Right atrium auricular region (tissue), 2 donors: ENCODE measurements at places on chromosomes 2 and 18. TPM values are rescaled to one million over a fixed set of nuclear protein-coding genes. Genes with fewer than 3 reads are reported as not detected.

DNA sequence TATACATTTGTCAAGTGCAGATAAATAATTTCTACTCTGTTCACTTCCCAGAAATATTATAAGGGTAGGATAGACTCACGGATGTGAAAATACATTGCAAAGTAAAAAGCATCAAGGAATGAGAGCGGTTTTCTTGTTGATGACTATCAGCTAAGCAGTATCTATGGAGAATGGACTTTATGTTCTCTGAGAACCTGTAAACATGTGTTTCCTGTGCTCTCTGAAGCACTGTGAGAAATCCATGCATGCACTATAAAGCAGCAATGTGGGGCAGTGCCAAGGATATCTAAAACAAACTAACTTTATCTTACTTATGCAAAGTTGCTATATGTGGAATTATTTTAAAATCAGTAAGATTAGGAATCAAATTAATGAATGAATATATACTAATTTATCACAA is 4.4 kb upstream of the SIGLEC15 start:
- DNase-seq, result no peak
- no peaks in the 10 kb centered on the region for H3K27me3 ChIP-seq
- H3K36me3 ChIP-seq, result no peaks in the 10 kb centered on the region
- H3K27ac ChIP-seq, result no peak overlapping the region
- no peaks in the 10 kb centered on the region for H3K4me1 ChIP-seq

DNA sequence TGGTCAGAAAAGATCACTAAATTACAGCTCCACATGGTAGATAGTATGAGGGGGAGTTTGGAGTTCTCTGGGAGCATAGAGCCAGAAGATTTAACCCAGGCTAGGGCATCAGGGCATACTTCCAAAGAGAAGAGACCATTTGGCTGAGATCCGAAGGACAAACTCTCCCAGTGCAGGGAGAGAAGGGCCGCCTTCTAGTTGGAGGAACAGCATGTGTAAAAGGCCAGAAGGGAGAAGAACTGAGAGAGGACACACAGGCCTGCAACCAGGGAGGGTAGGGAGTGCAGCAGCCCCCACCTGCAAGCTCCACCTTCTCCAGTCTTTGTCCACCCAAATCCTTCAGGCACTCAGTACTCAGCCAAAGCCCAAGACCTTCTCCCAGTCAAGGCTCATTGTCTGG is 182.0 kb downstream of the GFPT1 start:
- no peak for DNase-seq
- no peak overlapping the region for H3K4me3 ChIP-seq
- no peak overlapping the region for H3K27ac ChIP-seq
- no peaks in the 10 kb centered on the region for H3K4me1 ChIP-seq

GRCh38 chr2:37573451-37574388 is 97.7 kb downstream of the CDC42EP3 start:
- H3K4me1 ChIP-seq, result no peaks in the 10 kb centered on the region
- no peak overlapping the region for H3K27ac ChIP-seq
- H3K36me3 ChIP-seq, result no peaks in the 10 kb centered on the region
- DNase-seq, result no peak
- no peak overlapping the region for H3K4me3 ChIP-seq

GRCh38 chr2:114368705-114369104 is 73.7 kb upstream of the DPP10 start:
- no peaks in the 10 kb centered on the region for H3K36me3 ChIP-seq
- no peak for DNase-seq
- H3K27ac ChIP-seq, result no peak overlapping the region
- no peaks in the 10 kb centered on the region for H3K4me1 ChIP-seq
- H3K27me3 ChIP-seq, result no peaks in the 10 kb centered on the region
- H3K4me3 ChIP-seq, result no peak overlapping the region

DNA sequence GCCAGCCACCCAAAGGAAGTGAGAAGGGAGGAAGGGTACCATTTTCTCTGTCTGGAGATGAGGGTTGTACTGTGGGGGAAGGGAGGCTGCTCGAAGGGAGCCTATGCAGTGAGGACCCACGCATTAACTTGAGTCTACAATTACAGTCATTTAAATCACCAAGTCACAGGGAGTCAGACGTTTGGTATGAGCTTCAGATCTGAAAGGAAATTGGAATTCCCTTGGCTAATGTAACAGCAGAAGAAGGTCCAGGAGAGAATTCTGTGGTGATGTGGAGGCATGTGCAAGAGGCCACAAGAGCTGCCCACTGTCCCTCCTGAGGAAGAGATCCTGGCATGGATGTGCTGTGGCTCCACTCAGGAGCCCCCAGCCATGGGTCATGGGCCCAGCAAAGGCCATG is 22.5 kb downstream of the DAPL1 start:
- no peaks in the 10 kb centered on the region for H3K27me3 ChIP-seq
- H3K4me1 ChIP-seq, result no peaks in the 10 kb centered on the region
- no peak overlapping the region for H3K27ac ChIP-seq
- no peak for DNase-seq

GRCh38 chr2:65790676-65790935 is 358.2 kb upstream of the SPRED2 start:
- H3K27ac ChIP-seq, result no peak overlapping the region
- no peaks in the 10 kb centered on the region for H3K27me3 ChIP-seq
- H3K36me3 ChIP-seq, result no peaks in the 10 kb centered on the region
- no peak for DNase-seq

DNA sequence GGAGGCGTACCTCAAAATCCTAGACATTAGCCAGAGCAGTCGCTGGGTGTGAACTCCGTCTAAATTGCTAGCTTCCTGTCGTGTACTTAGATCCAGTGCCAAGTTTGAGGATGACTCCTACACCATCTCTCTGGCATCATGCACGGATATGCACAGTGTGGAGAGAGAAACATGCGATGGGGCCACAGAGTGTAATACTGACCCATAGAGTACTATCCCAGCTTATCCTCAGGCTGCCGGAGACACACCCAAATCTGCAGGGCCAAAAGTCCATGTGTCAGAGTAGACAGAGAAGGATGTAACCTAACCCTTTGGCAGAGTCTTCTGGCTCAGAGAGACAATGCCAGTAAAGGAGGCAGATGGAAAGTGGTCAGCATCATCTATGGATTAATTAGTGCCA is 84.2 kb downstream of the ARL4C start:
- H3K4me1 ChIP-seq, result no peaks in the 10 kb centered on the region
- no peak for DNase-seq
- no peaks in the 10 kb centered on the region for H3K36me3 ChIP-seq
- H3K4me3 ChIP-seq, result no peak overlapping the region
- no peaks in the 10 kb centered on the region for H3K27me3 ChIP-seq

GRCh38 chr18:73948084-73948483 is 199.6 kb downstream of the FBXO15 start:
- no peaks in the 10 kb centered on the region for H3K36me3 ChIP-seq
- H3K27me3 ChIP-seq, result no peaks in the 10 kb centered on the region
- DNase-seq, result no peak
- no peak overlapping the region for H3K4me3 ChIP-seq
- H3K27ac ChIP-seq, result no peak overlapping the region
- no peaks in the 10 kb centered on the region for H3K4me1 ChIP-seq

GRCh38 chr2:160367887-160368286 is 125.7 kb downstream of the RBMS1 start:
- H3K27ac ChIP-seq, result peak overlapping the region; percentile 36
- no peak for DNase-seq
- no peak overlapping the region for H3K4me3 ChIP-seq
- H3K4me1 ChIP-seq, result peaks cover 100% of the 10 kb centered on the region
- peaks cover 12% of the 10 kb centered on the region for H3K36me3 ChIP-seq

The OSR1 gene
- total RNA-seq, result 12.5 TPM

DNA sequence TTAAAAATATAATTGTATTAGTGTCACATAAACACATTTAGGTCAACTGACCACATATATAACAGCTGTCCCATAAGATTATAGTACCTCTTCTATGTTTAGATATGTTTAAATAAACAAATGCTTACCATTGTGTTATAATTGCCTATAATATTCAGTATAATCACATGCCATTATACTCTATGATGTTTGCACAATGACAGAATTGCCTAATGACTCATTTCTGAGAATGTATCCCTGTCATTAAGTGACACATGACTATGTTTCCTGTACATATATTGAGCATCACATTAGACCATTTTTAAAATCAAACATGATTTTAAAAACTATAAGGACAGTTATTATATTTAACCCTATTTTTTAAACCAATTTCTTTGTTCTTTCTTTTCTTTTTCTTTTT is 89.8 kb downstream of the HS6ST1 start:
- H3K36me3 ChIP-seq, result no peaks in the 10 kb centered on the region
- H3K4me3 ChIP-seq, result no peak overlapping the region
- H3K27ac ChIP-seq, result no peak overlapping the region
- peaks cover 10% of the 10 kb centered on the region for H3K4me1 ChIP-seq
- DNase-seq, result no peak

- H3K27ac ChIP-seq, result no peak overlapping the region
- no peak overlapping the region for H3K4me3 ChIP-seq
- no peaks in the 10 kb centered on the region for H3K27me3 ChIP-seq
- H3K36me3 ChIP-seq, result no peaks in the 10 kb centered on the region
- H3K4me1 ChIP-seq, result no peaks in the 10 kb centered on the region
Observed at GRCh38 chr18:22915337-22915736, 17.8 kb upstream of the RBBP8 start.

- DNase-seq, result no peak
- no peaks in the 10 kb centered on the region for H3K4me1 ChIP-seq
- H3K36me3 ChIP-seq, result no peaks in the 10 kb centered on the region
- H3K27me3 ChIP-seq, result no peaks in the 10 kb centered on the region
- no peak overlapping the region for H3K4me3 ChIP-seq
Observed at GRCh38 chr2:183740241-183740640, 616.0 kb downstream of the NUP35 start.

The DSG1 gene
- 4.7 TPM for total RNA-seq

GRCh38 chr18:74183130-74183529 is 34.8 kb downstream of the TIMM21 start:
- H3K27ac ChIP-seq, result no peak overlapping the region
- H3K36me3 ChIP-seq, result no peaks in the 10 kb centered on the region
- DNase-seq, result no peak
- no peaks in the 10 kb centered on the region for H3K4me1 ChIP-seq

- no peak overlapping the region for H3K4me3 ChIP-seq
- H3K27me3 ChIP-seq, result no peaks in the 10 kb centered on the region
- H3K36me3 ChIP-seq, result no peaks in the 10 kb centered on the region
- no peak for DNase-seq
- no peaks in the 10 kb centered on the region for H3K4me1 ChIP-seq
Observed at GRCh38 chr2:100799686-100800085, 20.3 kb upstream of the NPAS2 start.

DNA sequence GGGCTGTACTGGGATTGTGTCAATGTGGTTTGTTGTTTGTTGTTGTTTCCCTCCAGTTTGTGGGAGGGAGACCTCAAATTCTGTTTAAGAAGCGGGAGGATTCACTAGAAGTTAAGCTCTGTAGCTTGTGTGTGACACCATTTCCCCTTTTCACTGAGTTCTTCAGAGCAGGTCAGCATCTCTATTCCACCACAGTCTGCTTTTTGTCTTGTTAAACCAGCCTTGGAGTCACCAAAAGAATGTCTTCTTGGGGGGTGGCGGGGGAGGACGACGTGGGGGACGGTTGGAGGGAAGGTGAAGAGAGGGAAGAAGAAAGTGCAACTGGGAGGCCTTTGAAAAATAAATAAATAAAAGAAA is 2.3 kb upstream of the BCL11A start:
- no peaks in the 10 kb centered on the region for H3K36me3 ChIP-seq
- peaks cover 52% of the 10 kb centered on the region for H3K4me1 ChIP-seq
- no peak for DNase-seq
- H3K27me3 ChIP-seq, result peaks cover 14% of the 10 kb centered on the region
- H3K27ac ChIP-seq, result no peak overlapping the region
- H3K4me3 ChIP-seq, result no peak overlapping the region

DNA sequence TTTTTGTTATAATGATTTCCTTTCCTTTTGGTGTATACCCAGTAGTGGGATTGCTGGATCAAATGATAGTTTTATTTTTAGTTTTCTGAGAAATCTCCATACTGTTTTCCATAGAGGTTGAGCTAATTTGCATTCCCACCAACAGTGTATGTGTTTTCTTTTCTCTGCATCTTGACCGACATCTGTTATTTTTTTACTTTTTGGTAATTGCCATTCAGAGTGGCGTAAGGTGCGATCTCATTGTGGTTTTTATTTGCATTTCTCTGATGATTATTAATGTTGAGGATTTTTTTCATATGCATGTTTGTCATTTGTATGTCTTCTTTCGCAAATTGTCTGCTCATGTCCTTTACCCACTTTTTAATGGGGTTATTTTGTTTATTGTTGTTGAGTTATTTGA is 58.1 kb downstream of the ARHGAP25 start:
- H3K36me3 ChIP-seq, result peaks cover 3% of the 10 kb centered on the region
- H3K4me3 ChIP-seq, result no peak overlapping the region
- H3K27me3 ChIP-seq, result no peaks in the 10 kb centered on the region
- H3K4me1 ChIP-seq, result no peaks in the 10 kb centered on the region

DNA sequence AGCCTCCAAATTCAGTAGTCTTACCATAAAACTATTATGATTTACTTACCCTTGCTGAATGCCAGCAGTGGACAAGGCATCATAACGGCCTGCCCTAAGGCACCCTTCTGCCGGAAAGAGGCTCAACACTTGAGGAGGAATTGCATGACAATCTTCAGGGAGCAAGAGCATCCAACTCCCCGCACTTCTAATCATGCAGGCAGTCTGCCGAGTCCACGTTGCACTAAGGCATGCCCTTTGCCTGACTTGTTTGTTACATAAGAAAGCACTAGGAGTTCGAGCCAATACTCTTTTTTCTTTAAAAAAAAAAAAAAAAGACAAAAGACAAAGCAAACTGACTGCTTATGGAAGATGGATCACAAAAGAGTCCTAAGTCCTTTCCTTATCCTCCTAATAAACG is 17.9 kb upstream of the SPTBN1 start:
- DNase-seq, result no peak
- no peaks in the 10 kb centered on the region for H3K27me3 ChIP-seq
- no peaks in the 10 kb centered on the region for H3K36me3 ChIP-seq
- H3K4me1 ChIP-seq, result peaks cover 58% of the 10 kb centered on the region

The C2orf92 gene
- 3.1 TPM for total RNA-seq

The CEBPZOS gene
- total RNA-seq, result 37.9 TPM

GRCh38 chr18:23918395-23919032 is 96.0 kb upstream of the TTC39C start:
- H3K4me1 ChIP-seq, result no peaks in the 10 kb centered on the region
- no peak overlapping the region for H3K27ac ChIP-seq
- DNase-seq, result peak; percentile 84

DNA sequence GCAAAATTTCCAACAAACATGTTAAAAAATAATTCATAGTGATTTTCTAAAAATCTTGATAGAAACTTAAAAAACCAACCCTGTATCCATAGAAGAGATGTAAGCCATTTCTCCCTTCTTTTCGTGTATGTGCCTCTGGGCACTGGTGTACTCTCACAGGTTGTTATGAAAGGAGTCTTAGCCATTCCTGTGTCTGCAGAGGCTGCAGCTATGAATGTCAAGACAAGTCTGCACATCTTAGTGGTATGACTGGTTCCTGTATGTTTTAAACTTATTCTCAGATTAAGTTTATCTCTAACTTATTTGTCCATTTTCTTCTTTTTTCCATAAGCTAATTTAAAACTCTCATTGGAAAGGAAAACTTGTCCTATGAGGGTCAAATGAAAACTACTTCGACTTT is 84.0 kb downstream of the DPP4 start:
- no peaks in the 10 kb centered on the region for H3K4me1 ChIP-seq
- no peak for DNase-seq
- H3K4me3 ChIP-seq, result no peak overlapping the region
- no peak overlapping the region for H3K27ac ChIP-seq
- no peaks in the 10 kb centered on the region for H3K36me3 ChIP-seq
- H3K27me3 ChIP-seq, result no peaks in the 10 kb centered on the region
